ENCODE measurements at places on chromosomes 5 and 9.

- peak; percentile 29 for DNase-seq
Observed at GRCh38 chr9:133770076-133770777, 32.1 kb upstream of the SARDH start.

DNA sequence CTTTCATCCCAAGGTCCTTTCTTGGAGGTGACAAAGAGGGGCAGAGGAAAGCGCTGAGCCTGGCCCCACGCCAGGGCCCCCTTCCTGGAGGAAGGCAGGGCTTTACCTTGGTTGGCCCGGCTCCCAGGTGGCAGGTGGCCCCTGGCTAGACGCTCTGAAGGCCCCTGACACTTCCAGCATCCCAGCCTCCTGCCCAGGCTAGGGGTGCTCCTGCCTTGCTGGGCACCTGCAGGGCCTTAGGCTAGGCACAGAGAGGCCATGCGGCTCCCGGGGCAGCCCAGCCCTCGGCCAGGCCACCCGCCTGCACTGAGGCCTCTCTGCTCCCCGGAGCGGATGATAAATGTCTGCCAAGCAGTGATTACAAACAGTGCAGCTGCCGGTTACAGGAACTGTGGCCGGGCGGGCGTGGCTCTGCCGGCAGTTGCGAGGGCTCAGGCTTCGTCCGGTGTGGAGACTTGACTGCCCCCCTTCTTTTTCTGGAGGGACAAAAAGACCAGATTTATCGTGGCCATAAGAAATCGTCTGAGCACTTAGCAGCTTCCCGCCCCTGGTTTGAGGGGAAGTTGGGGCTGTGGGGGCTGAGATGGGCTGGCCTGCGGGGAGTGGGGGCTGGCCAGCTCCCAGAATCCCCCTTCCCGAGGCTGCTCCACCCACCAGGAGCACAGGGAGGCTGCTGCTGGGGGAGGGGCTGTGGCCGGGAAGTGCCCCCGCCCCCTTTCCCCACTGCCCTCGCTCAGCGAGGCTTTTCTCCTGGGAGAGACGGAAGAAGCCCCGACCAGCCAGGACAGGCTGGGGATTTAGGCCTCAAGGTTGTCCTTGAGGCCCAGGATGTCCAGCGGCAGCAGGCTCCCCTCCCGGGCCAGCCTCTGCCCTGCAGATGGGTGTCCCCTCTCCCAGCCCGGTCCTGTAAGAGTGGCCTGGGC, 31.6 kb upstream of the UBAC1 start:
- DNase-seq = peak; percentile 85

- peak; percentile 60 for DNase-seq
Observed at GRCh38 chr5:163408311-163408923, 29.0 kb upstream of the CCNG1 start.

GRCh38 chr5:119363271-119363670, 7.5 kb downstream of the TNFAIP8 start:
- no peak for DNase-seq

DNA sequence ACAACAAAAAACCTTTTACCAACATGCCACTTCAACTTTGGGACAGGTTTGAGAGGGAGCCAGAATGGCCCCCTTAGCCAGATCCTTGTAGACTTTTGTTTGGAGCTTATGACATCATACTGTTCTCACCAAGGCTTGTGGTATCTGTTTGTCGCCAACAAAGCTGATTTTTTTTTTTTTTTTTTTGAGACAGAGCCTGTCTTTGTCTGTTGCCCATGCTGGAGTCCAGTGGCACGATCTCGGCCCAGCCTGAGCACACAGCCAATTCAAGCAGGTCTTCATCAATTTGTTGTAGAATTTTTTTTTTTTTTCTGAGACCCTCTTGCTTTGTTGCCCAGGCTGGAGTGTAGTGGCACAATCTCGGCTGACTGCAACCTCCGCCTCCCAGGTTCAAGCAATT, 26.4 kb upstream of the NTNG2 start:
- DNase-seq = no peak

All from ecto neural progenitor cell (in vitro differentiated cells).